ENCODE measurements at places on chromosomes 2 and 18.

DNA sequence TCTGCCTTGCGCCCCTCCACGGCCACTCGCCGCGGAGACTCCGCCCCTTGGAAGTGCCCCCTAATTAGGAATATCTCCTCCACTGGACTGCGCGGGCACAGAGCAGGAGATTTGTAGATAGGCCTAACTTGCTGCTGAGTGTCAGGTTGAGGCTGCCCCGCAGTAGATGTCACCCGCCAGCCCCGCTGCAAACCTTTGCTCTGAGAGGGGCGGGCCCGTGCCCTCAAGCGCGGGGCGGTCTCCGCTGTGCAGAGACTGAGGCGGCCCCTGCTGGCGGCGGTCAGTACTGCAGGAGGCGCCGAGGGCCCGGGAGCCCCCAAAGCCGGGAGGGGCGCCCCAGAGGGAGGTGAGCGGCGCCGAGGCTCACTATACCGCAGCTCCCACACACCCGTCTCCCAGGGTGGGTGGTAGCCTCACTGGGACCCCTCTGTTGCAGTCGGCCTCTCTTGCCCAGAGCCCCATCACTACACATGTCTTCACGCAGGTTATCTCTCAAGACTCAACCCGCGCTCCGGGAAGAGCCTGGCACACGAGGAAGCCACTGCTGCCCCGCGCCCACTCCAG, 2.9 kb upstream of the NEURL3 start:
- DNase-seq = peak; percentile 23

DNA sequence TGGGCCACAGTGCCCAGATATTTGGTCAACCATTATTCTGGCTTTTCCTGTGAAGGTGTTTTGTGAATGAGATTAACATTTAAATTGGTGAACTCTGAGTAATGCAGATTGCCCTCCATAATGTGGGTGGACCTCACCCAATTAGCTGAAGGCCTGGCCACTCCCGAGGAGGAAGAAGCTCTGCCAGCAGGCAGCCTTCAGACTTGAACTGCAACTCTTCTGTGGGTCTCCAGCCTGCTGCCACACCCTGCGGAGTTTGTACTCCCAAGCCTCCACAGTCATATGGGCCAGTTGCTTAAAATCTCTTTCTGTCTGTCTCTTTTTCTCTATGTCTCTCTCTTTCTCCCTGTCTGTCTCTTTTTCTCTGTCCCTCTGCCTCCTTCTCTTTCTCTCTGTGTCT, 262.7 kb downstream of the MYCN start:
- no peak for DNase-seq

DNA sequence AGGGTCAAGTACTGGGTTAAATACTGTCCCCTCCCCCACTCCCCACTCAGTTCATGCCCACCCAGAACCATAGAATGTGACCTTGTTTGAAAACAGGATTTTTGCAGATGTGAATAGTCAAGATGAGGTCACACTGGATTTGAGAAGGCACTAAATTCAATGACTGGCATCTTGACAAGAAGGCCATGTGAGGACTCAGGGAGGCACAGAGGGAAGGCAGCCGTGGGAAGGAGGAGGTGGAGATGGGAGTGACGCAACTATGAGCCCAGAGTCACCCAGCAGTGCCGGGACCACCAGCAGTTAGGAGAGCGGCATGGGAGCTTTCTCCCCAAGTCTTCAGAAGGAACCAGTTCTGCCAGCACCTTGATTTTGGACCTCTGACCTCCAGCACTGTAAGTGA, 257.3 kb downstream of the BCL2 start:
- no peak for DNase-seq

- no peak for DNase-seq
Observed at GRCh38 chr2:224892574-224893204, 149.6 kb downstream of the DOCK10 start.

DNA sequence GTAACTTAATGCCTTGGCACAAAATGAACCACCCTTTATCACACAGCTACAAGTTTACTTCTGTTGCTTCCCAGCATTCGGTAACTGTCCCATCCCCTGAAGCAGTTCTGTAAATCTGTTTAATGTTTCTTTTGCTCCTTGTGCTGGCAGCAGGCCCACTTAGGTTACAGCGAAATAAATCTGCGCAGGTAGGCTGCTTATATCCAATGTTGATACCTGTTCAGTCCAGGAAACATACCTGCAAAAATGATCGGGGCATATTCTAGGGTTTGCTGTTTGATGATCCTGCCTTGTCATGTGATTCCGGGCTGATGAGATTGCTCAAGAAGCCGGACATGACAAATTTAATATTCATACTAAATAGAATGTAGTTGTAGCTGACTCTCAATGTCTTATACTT, 23.3 kb downstream of the PELI1 start:
- no peak for DNase-seq

DNA sequence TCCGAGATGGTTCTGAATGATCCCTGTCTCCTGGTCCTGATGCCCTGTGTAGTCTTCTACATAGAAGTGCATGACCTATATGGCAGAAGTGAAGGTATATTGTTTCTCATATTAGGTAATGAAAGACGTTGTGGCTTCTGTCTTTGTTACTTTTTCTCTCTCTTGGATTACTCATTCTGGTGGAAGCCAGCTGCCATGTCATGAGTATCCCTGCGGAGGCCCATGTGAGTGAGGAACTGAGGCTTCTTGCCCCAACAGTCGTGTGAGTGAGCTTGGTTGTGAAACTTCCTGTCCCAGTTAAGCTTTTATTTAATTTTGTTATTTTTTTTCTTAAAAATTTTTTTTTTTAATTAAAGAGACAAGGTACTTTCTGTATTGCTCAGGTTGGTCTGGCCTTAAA, 134.7 kb downstream of the UBR3 start:
- no peak for DNase-seq

- DNase-seq = no peak
Observed at GRCh38 chr2:180990337-180990736, 9.9 kb downstream of the UBE2E3 start.

GRCh38 chr18:58844871-58845270, 19.8 kb upstream of the ZNF532 start:
- DNase-seq = no peak

GRCh38 chr2:29053223-29053622, 21.1 kb downstream of the PCARE start:
- no peak for DNase-seq

- no peak for DNase-seq
Observed at GRCh38 chr2:74865770-74866674, 32.1 kb downstream of the HK2 start.

DNA sequence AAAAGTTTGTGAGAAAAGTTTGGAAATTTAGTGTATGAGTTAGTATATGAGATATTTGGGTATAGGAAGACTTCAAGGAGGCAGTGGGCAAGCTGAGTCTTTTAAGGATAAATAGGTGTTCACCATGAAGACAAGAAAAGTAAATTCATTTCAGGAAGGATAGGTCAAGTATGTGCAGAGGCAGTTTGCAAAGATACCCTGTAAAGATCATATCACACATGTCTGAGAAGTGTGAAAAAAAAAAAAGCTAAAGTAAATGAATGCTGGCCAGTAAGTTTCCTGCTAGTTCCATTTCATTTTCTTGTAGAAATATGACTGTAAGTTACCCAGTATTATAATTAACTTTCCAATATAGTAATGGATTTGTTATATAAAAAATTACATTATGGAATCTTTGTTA, 131.0 kb downstream of the PHLPP1 start:
- no peak for DNase-seq

DNA sequence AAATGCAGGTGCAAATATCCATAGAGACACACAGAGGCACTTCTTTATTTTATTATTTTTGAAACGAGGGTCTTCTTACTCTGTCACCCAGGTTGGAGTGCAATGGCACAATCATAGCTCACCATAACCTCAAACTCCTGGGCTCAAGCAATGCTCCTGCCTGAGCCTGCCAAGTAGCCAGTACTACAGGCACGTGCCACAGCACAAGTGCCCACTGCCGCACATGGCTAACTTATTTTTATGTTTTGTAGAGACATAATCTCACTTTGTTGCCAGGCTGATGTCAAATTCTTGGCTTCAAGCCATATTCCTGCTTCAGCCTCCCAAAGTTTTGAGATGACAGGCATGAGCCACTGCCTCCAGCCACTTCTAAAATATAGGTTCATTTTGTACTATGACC, 537.6 kb downstream of the THSD7B start:
- no peak for DNase-seq

DNA sequence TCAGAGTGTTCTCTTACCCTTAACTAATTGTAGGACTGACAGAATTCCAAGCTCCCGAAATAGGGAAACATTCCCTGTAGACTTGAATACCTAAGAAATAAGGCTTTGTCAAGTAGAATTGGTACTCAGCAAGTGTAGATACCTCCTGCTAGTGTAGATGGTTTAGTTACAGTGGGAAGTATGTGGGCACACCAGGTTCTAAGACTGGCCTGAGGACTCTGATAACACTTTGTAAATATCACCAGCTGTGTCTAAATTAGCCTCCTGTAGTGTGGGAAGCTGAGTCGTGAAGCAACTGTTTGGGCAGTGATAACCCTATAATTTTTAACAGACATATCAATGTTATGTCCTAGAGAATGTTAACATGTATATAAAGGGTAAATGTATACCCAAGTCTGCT, 304.5 kb downstream of the SLC8A1 start:
- DNase-seq = no peak

GRCh38 chr2:240820607-240821428, 799 bp upstream of the KIF1A start:
- DNase-seq = peak; percentile 84

DNA sequence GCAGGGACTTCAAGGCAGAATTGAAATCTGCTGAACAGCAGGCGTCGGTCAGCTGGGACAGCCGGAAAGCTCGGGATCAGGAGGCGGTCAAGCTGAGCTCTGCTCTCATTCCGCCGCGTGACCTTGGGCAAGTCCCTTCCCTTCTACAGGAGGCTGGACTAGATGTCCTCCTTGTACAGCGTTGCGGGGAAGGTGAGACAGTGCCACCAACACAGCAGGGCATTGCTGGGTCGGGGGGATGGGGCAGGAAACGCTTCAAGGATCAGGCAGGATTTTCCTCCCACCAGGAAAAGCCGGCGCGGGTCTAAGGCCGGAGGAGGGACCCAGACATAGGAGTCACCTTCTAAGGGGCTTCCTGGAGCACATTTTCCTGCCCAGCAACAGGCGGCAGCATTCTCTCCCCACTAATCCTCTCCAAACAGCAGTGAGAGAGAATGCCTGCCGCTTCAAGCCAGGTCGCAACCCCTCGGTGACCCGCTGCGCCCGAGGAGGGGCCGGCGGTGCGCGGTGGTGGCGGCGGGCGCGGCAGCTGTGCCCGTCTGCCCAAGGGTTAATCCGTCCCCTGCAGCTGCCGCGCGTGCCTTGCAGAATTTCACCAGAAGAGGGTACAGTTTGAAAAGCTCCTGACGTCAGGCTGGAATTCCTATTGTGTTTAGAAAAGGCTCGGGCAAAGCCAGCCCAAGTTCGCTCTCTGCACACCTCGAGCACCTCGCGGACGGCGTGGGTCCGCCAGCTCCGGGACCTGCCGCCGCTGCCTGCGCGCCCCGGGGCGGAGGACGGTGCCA, at the start of gene KCNF1:
KCNF1 (plus strand) TSS at position 644 of the 785 bp plus-strand sequence. CDS start 493 bp downstream, outside the sequence.
- peak; percentile 80 for DNase-seq

DNA sequence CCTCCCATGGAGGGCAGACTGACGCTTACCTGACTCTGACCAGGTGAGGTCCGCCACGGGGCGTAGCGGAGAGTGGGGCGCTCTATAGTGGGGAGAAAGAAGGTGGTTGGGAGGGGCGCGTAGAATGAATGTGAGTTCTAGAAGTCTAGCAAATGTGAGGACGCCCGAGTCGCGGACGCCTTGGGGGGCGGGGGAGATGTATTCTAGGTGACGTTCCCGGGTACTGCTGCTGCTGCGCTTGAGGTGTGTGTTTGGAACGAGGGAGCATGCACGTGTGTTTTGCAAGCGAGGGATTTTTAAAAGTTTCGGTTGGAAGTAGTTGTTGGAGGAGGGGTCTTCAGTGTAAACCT, 758 bp downstream of the RIF1 start:
- peak; percentile 51 for DNase-seq

DNA sequence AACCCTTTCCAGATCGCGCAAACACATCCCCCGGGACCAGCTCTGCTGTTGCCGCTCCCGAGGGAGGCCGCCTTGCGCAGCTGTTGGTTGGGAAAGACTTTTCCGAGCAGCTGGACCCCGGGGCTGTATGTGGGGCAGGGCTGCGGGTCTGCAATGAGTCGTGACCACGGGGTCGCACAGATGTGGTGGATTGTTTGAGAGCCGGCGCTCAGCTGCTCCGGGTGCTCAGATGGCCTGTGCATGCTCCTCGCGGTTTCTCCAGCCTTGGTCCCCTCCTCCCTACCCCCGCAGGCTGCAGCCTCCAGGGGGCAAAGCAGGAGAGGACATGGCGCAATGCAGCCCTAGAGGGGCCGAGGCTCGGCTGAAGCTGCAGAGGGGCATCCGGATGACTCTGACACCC, 105.2 kb upstream of the OTOS start:
- no peak for DNase-seq

GRCh38 chr2:206343816-206344215, 69.4 kb downstream of the ZDBF2 start:
- DNase-seq = no peak

DNA sequence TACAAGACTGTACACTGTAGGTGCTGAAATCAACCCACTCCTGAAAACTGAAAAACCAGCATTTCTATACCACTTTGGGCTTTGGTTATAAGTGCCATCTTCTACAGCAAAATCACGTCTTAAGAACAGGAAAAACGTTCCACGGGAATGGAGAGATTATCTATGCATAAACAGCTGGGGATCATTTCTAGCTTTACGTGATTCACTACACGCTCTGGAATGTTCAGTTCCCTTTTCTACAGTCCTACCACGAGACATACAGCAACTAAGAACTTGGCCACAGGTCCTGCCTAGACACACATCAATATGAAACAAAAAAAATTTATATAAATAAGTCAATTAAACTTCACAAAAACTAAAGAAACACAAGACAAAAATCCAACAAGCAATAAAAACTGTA, 3.6 kb downstream of the CXCR4 start:
- no peak for DNase-seq

- no peak for DNase-seq
Observed at GRCh38 chr2:12501469-12502158, 215.1 kb upstream of the TRIB2 start.

DNA sequence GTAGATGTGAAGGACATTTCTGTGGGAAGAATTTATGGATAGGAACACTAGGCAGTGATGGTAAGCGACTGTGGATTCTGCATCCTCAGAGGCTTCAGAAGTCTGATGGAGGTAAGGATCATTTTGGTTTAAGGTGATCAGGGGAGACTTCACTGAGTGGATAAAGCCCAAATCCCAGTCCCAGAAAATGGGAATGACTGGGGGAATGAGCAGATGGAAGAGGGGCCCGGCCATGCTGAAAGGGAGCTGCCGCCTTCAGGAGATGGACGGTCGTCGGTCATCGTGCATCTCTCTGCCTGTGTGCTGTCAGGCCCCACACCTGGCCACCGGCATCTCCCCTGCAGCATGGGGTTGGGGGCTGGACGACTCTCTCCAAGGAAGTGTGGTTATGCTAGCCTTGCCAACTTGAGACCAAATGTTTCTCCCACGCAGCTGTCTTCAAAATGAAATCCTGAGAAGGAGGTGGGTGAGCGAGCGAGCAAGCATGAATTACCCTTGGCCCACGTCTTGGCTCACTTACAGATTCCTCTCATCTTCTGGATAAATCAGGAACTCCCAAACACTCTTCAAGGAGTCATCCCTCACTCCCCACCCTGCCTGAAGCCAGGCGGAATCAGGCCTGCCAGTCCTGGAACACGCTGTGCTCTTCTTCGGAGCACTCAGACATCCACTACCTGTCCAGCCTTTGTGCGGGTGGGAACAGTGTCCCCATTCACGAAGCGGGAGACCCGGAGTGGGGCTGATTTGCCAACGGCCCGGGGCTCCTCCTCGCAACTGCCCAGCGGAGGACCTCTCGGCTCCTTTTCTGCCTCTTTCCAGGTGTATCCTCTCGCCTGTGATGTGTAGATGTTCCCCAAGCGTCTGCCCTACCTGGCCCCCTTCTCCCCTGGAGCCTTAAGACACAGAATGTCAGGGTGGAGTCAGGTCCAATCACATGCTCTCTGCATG, 85.6 kb downstream of the PRKCE start:
- no peak for DNase-seq

Data from COR-L47 (cell line).